Activated CD4-positive, alpha-beta T cell treated with anti-CD3 and anti-CD28 coated beads for 36 hours (primary cell): ENCODE measurements at places on chromosomes 3 and 15. TPM values are rescaled to one million over a fixed set of nuclear protein-coding genes. Genes with fewer than 3 reads are reported as not detected.

FOXL2 gene
- total RNA-seq = not detected

SLCO2A1 gene
- total RNA-seq = not detected

LTK gene
- total RNA-seq = 0.11 TPM

SI gene
- total RNA-seq = not detected

CDHR4 gene
- 0.32 TPM for total RNA-seq
